ENCODE measurements at places on chromosomes 4 and X.

GRCh38 chr4:159551281-159551680 is 448.4 kb downstream of the RAPGEF2 start:
- no peak for DNase-seq

DNA sequence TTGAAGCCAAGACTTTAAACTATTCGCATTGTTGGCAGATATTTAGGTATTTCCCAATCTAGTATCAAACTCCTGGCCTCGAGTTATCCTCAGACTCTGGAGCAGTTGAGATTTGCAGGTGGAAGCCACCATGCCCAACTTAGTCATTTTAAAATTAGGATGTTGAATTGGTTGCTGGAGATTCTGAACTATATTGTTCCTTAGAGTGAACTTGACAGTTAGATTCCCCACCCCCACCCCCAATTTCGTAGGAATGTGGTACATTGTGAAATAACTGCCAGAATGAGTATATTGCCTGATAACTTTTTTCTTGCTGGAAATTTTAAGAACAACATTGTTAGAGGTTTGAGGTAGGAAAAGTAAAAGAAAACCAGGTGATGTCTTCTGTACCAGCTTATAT is 2.3 kb downstream of the NOCT start:
- no peak for DNase-seq

DNA sequence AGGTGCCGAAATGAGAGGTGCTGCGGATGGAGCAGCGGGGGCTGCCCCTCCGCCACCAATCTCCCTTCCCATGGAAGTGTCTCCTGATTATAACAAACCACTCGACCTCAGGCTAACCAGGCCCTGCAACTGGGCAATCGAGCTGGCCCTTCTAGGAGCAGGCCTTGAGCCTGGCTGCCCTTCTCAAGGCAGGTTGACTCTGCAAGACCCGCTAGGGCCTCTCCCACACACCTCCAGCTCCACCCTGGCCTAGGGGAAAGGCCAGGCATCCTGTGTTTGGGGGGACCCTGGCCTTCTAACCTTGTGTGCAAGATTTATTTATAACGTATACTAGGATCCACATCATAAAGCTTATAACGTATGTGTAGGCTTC is 3.7 kb upstream of the BCOR start:
- no peak for DNase-seq

GRCh38 chrX:16125520-16126149 is 2.3 kb downstream of the GRPR start:
- no peak for DNase-seq

Measured in mucosa of gallbladder (tissue), 1 donor.